ENCODE measurements at places on chromosomes 11 and 22.

- no peak for DNase-seq
Observed at GRCh38 chr11:70397336-70397982, 870 bp upstream of the CTTN start.

- no peak for DNase-seq
Observed at GRCh38 chr11:95253141-95253540, 22.1 kb upstream of the SESN3 start.

GRCh38 chr22:40025856-40026255 lies 31.1 kb downstream of the FAM83F start:
- no peak for DNase-seq

GRCh38 chr11:43735115-43735514 lies 54.6 kb downstream of the HSD17B12 start:
- no peak for DNase-seq

GRCh38 chr11:75813124-75813523 lies 1.9 kb upstream of the UVRAG start:
- no peak for DNase-seq

- no peak for DNase-seq
Observed at GRCh38 chr11:68677432-68677831, 6.9 kb upstream of the GAL start.

DNA sequence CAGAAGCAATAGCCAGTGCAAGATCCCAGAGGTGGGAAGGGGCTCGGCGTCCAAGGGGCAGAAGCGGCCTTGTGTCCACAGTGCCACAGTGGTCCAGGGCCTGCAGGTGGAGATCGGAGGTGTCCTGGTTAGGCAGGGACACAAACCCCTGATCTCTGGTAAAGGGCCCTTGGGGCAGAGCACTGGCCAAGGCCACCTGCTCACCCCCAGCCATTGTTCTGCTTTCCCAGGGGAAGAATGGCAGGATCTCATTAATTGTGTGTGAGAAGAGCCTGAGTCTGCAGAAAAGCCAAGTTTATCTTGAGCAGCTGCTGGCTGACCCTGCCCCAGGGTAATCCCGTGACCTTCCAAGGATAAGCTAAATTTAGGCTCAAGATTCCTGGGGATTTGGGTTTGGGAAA lies 3.1 kb upstream of the CLDN5 start:
- peak; percentile 33 for DNase-seq

GRCh38 chr11:65314501-65315203 lies at the start of gene CDC42EP2:
Gene CDC42EP2, plus strand, starts transcription at chr11:65314866. Its CDS starts 6,033 bp downstream, at chr11:65320899.
- DNase-seq = peak; percentile 93
